ENCODE measurements at places on chromosomes 3 and 15.
A peak's percentile ranks its signal among the peaks of the same experiment; 100 is the strongest.

DNA sequence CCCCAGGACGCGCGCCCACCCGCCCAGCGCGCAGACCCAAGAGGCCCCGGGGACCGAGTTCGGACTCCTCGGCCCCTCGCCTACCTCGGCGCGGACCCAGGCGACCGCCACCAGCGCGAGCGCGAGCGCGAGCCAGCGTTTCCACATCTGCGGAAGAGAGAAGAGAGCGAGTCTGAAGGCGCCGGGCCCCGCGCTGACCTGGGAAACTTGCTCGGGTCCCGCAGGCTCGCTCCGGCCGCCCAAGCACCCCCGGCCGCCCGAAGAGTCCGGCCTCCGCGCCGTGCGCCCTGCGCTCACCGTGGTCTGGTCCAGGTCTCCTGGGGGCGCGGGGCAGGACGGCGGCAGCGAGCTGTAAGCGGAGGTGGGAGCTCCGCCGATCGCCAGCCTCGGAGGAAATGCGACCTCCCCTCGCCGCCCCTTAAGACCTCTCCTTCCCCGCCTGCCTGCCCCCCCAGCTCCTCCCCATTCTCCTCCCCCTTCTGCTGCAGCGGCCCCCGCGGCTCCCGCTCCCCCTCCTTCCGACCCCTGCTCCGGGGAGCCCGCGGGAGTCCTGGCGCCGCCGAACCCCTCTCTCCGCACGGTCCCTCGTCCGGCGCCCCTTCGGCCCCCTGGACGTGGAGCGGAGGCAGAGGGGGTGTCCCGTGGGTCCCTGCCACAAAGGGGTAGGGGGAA lies at the start of gene FSTL1:
TSS of gene FSTL1 (minus strand) at position 393 of the 672 bp plus-strand sequence. CDS start at position 147, 246 bp downstream.
- DNase-seq, result peak; percentile 72

DNA sequence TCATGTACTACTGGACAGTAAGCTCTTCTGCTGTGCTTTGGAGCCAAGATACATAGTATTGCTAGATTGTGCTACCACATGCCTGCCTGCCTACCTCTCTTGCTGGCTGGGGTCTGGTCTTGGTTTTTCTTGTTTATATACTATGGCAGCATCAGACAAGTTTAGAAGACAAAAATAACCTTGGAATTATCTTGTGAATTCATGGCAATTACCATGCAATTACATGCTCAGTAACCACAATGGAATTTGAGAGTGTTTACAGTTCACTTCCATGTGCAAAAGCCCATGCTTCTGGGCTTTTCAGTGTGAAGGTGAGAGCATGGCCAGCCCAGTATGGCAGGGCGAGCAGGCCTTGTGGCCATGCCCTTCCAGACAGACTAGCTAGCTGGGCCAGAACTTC lies 48.0 kb upstream of the C15orf61 start:
- DNase-seq, result peak; percentile 36

DNA sequence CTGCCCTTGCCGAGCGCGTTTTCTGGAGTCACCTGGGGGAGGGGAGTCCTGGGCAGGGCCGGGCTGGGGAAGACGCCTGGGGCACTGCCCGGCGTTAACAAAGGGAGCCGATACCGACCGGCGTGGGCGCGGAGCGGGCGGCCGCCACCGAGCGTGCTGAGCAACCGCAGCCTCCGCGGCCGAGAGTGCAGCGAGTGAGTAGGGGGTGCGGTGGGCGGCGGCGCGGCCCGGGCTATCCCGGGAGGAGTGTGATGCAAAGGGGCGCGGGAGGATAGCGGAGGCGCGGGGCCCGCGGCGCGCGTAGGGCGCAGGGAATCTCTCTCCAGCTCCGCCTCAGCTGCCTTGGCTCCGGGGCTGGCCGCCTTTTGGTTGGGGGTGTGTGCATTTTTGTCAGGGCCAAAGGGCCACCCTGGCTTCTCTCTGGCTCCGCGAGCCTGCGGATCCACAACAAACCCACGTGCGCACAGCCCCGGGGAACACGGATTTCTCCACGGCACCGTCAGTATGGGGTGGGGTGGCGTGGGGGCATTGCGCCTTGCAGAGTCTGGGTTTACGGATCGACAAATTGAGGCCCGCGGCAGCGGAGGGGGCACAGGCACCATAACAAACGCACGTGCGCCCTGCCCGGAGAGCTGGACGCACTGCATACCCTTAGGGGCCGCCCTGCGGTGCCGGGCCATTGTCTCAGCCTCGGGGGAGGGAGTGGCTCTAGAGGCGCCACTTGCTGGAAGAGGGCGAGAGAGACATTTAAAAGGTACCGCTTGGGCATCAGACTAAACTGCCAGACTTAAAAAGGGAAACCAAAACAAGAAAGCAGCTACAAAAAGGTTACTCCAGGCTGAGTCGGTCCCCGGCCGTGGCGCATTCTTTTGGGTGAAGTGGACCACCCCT lies 560 bp downstream of the ST6GAL1 start:
- DNase-seq, result peak; percentile 40

GRCh38 chr15:48031973-48032372 lies 88.8 kb upstream of the SLC24A5 start:
- no peak for DNase-seq

DNA sequence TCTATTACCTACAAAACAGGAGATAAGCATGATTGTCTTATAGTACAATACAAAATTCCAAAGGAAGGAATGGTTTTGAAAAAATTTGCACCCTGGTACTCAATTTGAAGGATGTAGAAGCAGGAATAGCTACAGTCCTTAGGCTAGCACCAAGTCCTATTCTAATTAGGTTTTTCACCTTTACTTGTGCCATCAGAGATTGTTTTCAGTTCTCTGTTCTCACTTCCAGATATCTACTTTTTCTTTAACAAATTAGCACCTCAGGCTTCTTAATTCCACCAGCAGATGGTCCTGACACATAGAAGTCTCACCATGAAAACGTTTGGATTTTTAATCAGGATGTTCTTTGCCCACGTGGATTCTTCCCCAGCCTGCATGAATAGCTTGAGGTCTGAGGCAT lies 43.8 kb downstream of the IL5RA start:
- no peak for DNase-seq

GRCh38 chr15:63497642-63498467 lies 6.5 kb upstream of the USP3 start:
- DNase-seq, result peak; percentile 65

GRCh38 chr3:82030916-82031315 lies 269.5 kb upstream of the GBE1 start:
- DNase-seq, result no peak

GRCh38 chr3:48662753-48663488 lies at the start of gene CELSR3:
Gene CELSR3 (minus strand): TSS chr3:48662886. CDS start chr3:48662634, 252 bp downstream.
- DNase-seq, result peak; percentile 93

DNA sequence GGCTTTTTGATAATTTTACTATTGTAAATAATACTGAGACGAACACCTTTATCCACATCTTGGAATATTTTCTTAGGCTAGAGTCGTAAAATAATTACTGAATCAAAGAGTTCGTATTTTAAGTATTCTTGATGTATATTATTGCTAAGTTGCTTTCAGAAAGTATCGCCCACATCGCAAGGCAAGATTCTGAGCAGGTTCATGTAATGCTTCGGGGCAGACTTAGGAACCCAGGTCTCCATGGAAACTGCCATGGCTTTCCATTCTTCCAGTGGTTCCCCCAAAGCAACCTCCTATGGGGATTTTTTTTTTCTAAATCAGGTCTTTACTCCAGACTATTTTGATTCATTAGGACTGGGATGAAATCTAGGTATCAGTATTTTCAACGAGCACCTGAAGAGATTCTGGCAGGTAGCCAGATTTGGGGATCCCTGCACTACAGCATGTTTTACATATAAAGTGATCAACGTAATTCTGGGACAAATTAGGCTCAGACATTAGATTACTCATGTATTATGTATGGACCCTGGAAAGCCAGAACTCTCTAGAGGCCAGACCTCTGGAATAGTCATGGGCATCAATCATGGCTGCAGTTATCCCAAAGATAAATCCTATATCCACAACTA lies 86.5 kb downstream of the B3GNT5 start:
- no peak for DNase-seq

- no peak for DNase-seq
Measured at GRCh38 chr3:36178018-36178417, 202.3 kb upstream of the STAC start.

GRCh38 chr15:87716422-87716821 lies 540.1 kb downstream of the NTRK3 start:
- DNase-seq, result no peak

DNA sequence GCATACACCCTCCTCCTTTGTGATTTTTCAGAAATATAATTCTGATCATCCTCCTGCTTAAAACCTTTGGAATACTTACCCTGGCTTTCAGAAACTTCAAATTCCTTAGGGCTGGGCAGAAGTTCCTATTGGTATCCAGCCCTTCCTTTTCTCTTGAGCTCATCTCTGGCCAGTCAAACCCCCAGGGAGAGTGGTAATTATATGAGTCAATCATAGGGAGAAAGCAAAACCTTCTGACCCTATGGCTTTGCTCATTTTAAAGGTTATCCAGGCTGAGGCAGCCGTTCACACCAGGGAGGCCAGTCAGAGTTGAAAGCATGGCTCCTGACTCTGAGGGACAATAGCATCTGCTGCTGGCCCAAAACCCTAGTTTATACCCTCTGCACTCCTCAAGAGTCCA lies 23.9 kb upstream of the CTNNB1 start:
- DNase-seq, result no peak

- DNase-seq, result peak; percentile 62
Measured at GRCh38 chr3:32296251-32297204, 58.0 kb downstream of the CMTM8 start.

DNA sequence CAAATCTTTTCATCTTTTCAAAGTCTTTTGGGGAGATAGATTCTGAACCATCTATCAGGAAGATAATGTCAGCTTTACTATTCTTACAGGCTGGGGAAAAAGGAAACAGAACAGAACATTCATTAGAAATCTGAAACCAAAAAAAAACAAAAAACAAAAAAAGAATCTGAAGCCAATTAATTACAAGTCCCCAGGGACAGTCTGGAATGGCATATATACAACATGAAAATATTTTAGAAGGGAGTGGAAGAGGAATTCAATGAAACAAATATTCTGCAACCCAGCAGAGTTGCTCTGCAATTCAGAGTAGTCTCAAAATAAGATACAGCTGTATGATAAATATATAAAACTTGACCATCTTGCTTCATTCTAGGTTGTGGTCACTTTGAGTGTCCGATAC lies 41.7 kb upstream of the CAPN7 start:
- DNase-seq, result no peak

- peak; percentile 71 for DNase-seq
Measured at GRCh38 chr3:146313031-146313745, 62.3 kb upstream of the PLSCR4 start.

GRCh38 chr15:29573197-29573838 lies 248.9 kb downstream of the TJP1 start:
- DNase-seq, result no peak

DNA sequence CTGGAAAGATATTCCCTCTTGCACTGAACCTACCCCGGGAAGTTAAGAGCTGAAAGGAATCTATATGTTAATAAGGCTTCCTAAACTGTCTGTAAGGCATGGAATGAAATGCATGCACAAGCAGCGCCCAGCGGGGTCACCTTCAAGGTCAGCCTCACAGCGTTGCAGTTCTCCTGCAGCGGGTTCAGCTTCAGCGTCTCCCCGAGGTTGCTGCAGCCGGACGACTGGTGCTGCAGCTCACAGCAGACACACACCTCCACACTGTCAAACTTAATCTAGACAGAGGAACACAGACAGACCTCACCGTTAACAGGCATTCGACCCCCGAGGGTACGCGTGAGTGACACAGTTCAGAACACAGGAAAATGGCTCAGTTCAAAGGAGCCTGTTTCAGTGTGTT lies 73.3 kb downstream of the NSMCE3 start:
- no peak for DNase-seq

GRCh38 chr15:28246605-28247004 lies 75.4 kb downstream of the HERC2 start:
- no peak for DNase-seq

- no peak for DNase-seq
Measured at GRCh38 chr3:184282941-184283340, 7.1 kb downstream of the ECE2 start.

- peak; percentile 49 for DNase-seq
Measured at GRCh38 chr3:196620161-196620604, 19.3 kb upstream of the NRROS start.

DNA sequence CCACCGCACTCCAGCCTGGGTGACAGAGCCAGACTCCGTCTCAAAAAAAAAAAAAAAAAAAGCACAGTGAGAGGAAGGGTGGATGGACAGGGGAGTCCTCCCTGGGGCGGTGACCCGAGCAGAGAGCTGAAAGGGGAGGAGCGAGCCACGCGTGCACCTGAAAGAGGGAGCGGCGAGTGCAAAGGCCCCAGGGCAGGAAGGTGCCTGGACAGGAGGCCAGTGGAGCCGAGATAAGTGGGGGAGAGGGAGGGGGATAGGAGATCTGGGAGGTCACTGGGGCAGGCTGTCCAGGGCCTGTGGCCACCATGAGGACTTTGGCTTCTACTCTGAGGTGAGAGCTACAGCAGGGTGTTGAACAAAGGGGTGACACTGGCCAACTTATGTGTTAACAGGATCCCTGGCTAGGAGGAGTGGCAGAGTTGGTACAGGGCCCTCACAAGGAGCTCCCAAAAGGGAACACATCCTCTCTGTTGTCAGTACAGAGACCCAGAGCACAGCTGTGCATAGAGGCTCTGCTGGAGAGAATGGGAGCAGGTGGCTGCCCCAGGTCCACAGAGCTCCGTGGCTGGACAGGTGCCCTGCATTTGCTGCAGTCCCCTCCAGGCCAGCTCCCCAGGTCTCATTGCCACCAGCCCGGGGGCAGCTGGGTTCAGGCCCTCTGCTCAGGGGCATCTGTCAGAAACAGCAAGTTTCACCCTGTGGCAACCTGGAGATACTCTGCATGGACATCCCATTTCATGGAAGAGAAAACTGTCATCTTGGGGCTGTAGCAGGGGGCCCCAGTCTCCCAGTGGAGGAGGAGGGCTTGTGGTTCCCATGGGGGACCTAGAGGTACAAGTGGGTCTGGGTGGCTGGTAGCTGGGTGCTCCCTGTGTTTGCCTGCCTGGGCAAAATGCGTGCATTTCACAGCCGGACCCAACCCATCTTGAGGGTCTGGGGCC lies 28.5 kb downstream of the FBLN2 start:
- no peak for DNase-seq

DNA sequence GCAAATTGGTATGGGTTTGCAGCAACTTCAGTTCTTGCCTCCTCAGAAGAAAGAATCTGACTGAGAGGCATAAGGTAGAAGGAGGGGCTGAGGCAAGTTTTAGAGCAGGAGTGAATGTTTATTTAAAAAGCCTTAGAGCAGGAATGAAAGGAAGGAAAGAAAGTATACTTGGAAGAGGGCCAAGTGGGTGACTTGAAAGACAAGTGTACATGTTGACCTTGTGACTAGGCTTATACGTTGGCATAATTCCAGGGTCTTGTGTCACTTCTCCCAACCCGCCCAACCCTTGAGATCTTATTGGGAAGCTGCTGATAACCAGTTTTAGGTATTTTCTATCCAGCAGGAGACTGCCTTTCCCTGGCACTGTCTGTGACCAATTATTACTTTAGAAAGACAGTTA lies 436.9 kb upstream of the ZNF717 start:
- DNase-seq, result peak; percentile 42

All from iris pigment epithelial cell (primary cell).